ENCODE measurements at places on chromosomes 2 and 18.

- DNase-seq = no peak
Observed at GRCh38 chr18:13868501-13869271, 44.7 kb downstream of the MC5R start.

DNA sequence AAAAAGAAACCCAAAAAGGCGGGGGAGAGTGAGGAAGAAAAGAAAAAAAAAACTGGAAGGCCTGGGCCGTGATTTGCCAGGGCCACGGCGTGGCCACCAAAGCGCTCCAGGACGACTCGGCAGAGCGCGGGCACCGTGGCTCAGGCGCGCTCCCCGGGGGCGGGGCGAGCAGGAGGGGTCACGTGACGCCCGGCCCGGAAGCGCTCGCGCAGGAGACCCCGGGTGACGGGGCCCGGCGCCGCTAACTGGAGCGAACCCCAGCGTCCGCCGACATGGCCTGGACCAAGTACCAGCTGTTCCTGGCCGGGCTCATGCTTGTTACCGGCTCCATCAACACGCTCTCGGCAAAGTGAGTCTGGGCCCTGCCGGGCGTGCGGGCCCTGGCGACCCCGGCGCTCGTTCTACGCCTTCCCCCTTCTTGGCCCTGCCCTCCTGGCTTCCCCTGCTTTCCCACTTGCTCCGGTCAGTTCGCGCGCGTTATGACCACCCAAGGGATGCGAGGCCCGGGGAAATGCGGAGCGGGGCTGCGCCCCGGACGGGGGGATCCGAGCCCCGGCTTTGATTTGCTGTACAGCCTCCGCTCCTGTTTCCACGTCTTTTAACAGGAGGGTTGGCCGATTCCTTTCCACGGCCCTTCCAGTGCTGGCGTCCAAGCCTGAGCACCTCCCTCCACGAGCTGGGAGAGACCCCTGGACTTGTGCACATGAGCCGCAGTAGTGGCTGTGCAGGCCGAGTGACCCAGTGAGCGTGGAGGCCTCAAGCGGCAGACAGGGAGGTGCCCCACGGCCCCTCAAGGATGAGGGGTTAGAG, at the start of gene SLC35F6:
TSS of gene SLC35F6 (plus strand) at position 207 of the 810 bp plus-strand sequence. CDS start at position 273, 66 bp downstream.
- no peak for DNase-seq

DNA sequence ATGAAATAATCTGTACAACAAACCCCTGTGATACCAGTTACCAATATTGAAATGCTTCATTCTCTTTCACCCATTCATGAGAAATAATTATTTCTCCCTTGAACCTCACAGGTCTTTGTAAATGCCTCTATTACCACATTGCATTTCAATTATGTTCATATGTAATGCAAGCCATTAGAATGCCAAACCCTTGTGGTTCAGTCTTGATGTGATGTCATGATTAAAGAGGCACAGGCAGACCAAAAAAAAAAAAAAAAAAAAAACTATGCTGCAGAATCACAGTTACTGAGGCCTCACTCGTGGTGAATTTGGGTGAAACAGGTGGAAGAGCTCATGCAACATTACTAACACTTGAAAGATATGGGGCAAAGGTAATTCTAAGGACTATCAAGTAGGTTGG, 9.4 kb upstream of the EPG5 start:
- DNase-seq = no peak

DNA sequence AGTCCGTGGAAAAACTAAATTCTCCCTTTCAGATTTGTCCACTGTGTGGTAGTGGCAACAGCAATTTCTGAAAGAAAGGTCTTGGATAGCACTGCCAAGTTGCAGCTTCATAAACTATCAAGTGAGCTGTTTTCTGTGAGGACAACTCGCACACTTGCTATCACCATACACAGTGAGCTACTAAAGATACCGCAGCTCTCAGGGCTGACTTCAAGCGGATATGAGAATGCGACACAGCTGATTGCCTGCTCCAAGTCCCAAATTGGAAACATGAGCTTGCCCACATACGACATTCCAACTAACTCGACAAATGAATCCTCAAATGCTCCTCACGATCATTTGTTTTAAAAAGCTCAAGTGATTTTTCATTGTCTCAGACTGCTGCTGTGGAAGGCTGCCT, 46.2 kb downstream of the E2F6 start:
- no peak for DNase-seq

- DNase-seq = no peak
Observed at GRCh38 chr2:84131278-84131830, 327.7 kb downstream of the SUCLG1 start.

DNA sequence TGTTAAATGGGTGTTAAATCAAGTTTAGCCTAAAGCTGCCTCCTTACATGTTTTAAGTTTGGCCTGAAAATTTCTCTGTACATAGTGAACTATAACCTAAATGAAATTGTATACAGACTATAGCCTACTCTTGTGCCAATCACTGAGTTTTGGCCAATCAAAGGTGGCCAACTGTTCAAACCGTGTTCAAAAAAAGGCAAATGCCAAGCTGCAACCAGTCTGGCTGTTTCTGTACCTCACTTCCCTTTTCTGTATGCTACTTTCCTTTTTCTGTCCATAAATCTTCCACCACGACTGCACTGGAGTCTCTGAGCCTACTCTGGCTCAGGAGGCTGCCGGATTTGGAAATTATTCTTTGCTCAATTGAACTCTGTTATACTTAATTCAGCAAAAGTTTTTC, 121.0 kb downstream of the SPOPL start:
- no peak for DNase-seq

DNA sequence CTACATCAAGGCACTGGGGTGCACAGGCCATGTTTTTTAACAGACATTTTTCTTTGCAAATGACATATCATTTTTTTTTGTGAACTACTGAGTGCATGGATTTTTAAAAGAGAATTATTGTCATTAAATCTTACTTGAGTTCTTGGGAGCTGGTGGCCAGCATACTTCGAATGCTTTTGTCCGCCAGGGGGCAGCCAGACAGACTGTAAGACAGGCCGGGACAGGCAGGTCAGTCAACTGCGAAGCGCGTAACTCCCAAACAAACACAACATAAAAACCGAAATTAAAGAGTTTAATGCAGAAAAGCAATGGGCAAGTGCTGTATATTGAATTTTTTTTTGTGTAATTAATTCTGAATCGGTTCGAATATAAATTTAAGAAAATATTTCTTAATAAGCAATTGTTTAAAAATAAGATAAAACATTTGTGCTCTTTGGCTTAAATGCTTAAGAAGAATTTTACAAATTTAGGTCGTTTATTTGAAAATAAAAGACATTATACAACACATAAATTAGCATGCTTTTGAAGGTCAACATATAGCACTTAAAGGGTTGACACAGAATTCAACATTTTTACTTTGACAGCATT, 142.2 kb upstream of the PXDN start:
- peak; percentile 16 for DNase-seq

DNA sequence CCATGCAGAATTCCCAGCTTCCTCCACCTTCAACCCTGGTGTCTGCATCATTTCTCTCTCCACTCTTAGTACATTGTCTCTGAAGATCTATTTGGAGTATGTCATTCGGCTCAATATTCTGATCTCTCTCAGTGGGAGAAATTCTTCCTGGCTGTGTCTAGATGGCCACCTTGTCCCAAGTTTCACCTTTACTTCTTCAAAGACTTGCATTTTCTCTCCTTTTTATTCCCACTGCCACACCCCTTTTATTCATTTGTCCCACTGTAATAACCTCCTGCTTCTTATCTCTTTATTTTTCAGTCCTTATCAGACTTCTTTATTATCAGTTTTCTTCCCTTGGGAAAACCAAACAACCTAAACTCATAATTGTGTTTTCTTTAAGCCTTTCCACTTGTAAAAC, 54.3 kb upstream of the CERS6 start:
- no peak for DNase-seq

DNA sequence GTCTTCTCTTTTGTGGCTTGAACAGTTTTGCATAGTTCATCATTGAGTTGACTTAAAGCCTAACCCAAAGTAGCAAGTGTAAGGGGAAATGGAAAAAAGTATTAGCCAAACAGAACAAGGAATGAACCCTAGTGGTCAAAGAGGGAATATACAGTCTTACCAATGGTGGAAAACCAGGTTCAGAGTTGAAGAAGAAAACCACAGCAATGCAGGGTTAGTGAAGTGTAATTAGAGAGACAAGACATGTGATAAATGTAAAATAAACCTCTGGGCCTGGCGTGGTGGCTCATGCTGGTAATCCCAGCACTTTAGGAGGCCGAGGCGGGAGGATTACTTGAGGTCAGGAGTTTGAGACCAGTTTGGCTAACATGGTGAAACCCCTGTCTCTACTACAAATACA, 2.4 kb downstream of the TTN start:
- no peak for DNase-seq

DNA sequence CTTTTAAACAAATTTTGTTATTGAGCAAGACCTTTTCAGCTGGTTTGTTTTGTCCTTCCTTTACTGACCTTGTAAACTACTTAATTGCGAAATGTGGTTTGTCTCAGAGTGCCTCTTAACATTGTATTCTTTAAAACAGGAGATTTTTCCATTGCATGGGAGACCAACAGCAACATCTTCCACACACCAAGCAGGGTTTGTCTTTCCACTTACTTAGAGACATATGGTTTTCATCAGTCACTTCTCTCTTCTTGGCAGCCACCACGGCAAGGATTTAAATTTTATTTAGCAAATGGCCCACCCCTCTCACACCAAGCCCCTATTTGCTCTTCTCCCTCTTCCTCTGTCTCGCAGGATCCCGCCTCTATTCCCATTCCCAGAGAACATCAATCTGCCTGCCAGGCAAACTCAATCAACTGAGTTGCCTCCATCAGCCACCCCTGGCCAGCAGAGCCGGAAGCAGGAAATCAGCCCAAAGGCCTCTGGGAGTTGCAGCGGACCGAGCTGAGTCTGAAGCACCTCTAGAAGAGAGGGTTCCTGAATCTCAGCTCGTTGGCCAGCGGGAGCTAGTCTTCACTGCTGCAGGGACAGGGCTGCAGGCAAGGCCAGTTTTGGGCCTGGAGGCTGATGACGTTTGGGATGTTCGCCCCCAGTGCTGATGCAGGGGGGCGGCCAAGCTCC, 11.3 kb upstream of the CIB4 start:
- no peak for DNase-seq

GRCh38 chr2:74566754-74567085, 12.2 kb downstream of the DOK1 start:
- DNase-seq = no peak

DNA sequence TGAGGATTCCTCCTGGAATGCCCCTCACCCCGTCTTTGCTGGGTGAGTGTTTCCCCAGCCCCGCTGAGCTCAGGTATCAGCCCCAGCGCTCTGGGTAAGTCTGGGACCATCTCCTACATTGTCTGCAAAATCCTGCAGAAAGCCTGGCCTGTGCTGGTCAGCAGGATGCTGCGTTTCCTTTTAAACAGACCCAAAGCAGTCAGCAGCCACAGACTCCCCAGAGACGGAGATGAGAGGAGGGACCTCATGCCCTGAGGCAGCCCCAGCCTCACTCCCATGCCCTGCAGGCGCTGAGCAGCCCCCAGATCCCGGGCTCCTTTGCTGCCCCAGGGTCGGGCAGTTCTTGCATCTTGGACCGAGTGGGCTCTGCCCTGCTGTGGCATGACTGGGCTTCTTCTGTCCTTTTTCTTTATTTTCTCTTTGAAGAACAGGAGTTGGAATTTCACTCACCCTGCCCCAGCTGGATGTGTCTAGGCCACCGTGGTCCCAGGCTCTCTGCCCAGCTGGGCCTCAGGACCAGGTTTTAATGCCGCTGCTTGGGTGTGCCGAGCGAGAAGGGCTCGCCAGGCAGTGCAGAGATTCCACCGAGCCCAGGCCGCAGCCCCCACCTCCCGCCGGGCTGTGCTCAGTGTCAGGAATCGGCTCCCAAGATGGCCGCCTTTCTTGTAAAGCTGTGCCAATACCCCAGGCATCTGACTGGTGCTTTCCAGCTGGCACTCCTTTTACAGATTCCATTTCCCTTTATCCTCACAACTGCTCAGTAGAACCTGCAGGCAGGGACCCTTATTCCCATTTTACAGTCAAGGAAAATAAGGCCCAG, 43.6 kb downstream of the ODC1 start:
- no peak for DNase-seq

DNA sequence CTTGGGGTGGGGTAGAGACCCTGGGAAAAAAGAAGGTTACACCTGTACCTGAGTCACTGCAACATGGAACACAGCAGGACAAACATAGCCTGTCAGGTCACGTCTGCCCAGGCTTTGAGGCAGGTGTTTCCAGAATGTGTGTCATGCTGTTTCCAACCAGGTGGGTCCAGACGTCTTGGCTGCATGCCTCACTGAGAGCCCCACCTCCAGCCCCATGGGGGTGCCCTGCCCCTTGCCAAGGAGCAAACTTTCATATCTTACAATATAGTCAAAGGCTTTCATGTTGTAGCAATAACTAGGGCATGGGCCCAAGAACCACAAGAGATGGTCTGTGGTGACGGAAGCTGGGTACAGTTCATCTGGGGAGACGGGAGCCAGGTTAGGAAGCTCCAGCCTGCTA, 499.7 kb downstream of the BCL11A start:
- DNase-seq = peak; percentile 26

DNA sequence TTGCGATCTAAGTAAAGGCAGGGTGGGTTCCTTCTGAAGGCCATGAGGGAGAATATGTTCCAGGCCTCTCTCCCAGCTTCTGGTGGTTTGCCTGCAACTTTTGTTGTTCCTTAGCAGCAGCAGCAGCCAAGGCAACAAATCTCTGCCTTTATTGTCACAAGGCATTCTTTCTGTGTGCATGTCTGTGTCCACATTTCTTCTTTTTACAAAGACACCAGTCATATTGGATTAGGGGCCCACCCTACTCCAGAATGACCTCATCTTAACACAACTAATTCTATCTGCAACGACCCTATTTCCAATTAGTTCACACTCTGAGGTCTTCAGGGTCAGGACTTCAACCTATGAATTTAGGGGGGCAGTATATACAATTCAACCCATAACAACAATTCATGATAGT, 587.5 kb downstream of the XIRP2 start:
- no peak for DNase-seq

DNA sequence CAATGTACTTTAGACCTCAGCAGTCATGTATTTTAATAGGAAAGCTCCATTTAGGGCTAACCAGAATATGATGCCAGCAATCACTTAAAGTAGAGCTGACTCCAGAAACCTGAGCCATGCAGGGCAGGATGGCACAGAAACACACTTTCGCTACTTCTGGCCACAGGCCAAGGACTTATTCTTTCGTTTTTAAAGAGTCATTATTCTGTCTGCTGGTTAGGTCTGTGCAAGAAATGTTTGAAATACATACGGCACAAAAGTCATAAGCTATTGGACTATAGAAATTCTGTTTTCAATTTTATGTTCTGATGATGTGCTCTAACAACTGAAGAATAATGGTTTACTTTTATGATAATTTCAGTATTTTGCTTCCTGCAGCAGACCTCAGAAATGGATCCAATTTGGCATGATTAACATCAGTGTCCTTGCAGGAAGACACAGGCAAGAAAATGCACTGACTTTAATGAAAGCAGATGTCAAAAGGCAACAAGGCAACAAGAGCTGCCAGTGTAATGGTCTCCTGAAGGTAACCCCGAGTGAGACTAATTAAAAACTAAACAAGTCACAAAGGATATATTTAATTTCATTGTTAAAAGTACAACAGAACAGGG, 114.4 kb upstream of the CHRNA1 start:
- DNase-seq = no peak

DNA sequence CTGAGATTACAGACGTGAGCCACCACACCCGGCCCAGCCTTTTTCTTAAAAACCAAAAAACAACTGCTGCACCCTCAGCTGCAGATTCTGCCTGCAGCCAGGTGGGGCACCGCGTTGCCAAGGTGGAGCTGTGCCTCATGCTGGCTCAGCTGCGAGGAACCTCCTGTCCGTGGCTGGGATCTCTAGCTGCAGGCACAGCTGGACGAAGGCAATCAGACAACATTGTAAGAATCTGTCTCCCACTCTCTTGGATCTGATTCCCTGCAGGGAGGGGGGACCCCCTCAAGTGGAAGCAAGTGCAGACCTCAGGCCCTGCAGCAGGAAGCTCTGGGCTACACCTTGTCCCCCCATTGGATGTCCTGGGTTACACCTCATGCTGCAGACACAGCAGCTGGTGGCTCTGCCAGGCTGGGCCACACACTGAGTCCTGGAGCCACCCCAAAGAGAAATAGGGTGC, 24.1 kb downstream of the CIDEA start:
- no peak for DNase-seq
